ENCODE measurements at places on chromosomes 5 and 9.

GRCh38 chr9:18393340-18394130 lies 80.4 kb upstream of the ADAMTSL1 start:
- no peak for DNase-seq

DNA sequence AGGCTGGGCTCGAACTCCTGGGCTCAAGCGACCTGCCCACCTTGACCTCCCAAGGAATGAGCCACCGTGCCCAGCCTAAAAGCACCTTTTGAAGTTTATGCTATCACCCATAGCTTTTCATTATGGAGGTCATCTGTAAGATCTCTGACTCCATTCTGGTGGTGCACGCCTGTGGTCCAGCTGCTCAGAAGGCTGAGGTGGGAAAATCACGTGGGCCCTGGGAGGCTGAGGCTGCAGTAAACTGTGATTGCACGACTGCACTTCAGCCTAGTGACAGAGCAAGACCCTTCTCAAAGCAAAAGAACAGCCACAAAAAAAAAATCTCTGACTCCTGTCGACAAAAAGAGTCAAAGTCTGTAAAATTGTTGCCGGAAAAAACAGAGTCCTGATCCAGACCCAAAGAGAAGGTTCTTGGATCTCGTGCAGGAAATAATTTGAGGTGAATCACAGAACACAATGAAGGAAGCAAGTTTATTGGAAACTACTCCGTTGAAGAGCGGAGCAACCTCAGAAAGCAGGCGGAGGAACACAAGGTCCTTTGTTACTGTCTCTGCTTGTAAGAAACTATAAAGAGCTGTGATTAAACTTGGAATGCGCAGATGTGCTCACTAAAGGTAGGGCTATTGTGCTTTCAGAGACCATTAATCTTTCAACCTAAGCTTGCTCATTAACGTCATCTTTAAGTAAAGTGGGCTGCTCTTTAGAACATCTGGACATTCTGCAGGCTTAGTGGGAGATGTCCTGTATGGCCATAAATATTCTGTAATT lies 2.0 kb upstream of the HAUS6 start:
- no peak for DNase-seq

DNA sequence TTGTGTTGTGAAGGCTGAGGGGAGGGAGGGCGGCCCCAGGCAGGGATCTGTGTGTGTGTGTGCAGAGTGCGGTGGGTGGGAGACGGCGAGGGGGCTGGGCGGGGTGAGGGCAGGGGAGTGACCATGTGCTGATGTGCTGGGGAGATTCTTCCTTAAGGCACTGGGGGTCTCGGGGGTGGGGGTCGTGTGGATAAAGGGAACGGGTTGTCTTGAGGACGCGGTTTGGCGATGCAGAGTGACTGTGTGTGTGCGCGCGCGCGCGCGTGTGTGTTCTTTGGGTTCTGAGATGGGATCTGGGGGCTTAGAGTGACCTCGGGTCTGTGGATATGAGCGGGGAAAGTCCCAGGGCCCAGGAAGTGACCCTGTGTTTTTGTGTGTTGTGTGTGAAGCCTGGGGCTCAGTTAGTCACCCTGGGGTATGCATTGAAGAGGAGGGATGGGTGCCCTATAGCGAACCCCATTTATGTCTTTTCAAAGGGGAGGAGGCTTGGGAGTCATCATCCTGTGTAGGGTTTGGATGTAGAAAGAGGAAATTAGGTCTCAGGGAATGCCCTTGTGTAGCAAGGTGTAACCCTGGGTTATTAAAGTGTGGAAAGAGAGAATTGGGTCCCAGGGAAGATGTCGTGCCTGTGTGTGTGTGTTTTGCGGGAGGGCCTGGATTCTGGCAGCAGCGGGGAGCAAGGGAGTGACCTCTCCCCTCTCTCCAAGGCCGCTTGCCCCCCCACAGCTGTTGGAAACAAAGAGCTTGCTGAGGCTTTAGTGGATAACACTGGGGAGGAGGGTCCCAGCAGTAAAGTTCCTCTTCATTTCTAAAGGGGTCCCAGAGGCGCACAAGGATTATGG lies 1.4 kb downstream of the TMEFF1 start:
- no peak for DNase-seq

DNA sequence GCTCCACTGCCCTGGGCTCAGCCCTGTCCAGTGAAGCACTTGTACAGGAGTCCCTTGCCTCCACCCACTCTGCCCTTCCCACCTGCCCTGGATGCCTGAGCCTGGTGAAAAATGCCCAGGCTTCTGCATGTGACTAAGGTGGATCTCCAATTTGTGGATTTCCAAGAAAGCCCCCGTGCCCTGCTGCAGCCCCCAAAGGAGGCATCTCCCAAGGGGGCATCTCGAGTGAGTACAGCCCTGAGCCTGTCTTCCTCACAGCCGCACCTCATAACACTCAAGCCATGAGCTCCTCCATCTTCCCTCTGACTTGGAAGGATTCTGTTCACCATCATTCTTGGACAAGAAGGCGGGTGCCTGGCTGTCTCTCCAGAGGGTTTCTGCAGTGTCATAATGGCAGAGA lies 158.0 kb upstream of the PPP1R26 start:
- no peak for DNase-seq

- no peak for DNase-seq
Observed at GRCh38 chr5:72070529-72070928, 36.7 kb upstream of the MAP1B start.

GRCh38 chr5:124337996-124338395 lies 408.4 kb downstream of the ZNF608 start:
- no peak for DNase-seq

DNA sequence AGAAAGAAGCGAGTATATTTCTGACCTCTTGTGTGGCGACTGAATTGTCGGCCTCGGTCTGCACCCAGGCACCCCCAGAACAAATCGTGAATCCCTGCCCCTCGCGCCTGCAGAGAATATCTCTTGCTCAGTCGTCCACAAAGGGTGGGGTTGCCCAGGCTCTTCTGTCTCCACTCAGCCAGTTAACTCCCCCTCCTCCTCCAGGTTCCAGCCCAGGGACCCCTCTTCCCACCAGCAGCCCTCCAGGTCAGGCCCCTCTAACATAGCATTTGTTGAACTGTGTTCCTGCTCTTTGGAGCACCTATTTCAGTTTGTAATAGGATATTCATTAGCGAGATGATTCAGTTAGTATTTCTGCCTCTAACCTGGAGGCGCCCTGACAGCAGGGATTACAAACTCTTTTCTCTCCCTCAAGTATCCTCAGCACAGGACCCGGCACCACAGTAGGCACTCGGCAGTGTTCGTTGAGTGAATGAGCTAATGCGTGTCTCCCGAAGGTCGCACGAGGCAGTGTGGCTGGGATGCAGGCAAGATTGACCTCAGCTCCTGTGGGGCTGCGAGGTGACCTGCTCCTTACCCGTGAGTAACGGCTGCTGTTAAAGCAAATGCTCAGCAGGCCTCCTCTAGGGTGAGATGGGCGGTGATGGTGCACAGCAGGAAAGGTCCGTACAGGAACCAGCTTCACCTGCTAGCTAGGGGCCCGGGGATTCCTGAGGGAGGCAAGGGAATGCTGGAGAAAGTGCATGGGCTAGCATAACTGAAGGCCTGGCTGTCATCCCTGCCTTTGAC lies 25.8 kb downstream of the ZBTB34 start:
- DNase-seq = no peak

- no peak for DNase-seq
Observed at GRCh38 chr5:140780512-140780911, 5.4 kb upstream of the PCDHA1 start.

- no peak for DNase-seq
Observed at GRCh38 chr5:74206579-74207550, 433.7 kb downstream of the ENC1 start.

- no peak for DNase-seq
Observed at GRCh38 chr9:76618762-76619161, 145.5 kb upstream of the PCA3 start.

- no peak for DNase-seq
Observed at GRCh38 chr5:100827481-100827889, 75.6 kb downstream of the ST8SIA4 start.

DNA sequence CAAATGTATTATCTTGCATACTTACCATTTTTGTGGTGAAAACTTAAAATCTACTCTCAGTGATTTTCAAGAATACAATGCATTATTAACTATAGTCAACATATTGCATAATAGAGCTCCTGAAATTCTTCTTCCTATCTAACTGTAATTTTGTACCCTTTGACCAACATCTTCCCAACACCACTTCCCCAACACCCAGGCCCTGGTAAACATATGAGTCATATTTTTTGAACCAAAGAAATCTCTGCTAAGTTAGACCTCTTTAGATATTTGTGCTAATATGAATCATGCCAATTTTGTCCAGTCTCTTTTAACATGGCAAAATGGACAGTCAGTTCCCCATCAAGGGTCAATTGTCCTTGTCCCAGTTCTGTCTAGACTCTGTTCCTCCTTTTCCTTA lies 18.5 kb upstream of the RGS7BP start:
- no peak for DNase-seq

GRCh38 chr5:84253946-84254345 lies 130.7 kb downstream of the EDIL3 start:
- DNase-seq = no peak

- DNase-seq = no peak
Observed at GRCh38 chr5:11619339-11620024, 284.8 kb downstream of the CTNND2 start.

DNA sequence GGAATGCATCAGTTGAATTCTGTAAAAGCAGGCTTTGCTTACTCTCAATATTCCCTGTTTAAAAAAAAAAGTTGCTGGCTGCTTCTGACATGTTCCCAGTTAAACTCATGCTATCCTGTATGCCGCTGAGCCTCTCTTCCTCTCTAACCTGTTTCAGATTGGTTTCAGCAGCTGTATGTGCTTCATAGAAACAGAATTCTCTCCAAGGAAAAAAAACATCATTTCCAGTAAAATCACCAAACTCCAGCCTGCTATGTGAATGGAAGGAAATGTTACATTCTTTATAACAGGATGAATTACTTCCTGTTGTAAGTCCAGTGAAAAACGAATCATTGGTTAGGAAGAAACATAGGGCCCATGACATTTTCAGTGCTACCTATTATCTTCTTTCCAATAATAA lies 25.7 kb upstream of the KCNV2 start:
- no peak for DNase-seq

DNA sequence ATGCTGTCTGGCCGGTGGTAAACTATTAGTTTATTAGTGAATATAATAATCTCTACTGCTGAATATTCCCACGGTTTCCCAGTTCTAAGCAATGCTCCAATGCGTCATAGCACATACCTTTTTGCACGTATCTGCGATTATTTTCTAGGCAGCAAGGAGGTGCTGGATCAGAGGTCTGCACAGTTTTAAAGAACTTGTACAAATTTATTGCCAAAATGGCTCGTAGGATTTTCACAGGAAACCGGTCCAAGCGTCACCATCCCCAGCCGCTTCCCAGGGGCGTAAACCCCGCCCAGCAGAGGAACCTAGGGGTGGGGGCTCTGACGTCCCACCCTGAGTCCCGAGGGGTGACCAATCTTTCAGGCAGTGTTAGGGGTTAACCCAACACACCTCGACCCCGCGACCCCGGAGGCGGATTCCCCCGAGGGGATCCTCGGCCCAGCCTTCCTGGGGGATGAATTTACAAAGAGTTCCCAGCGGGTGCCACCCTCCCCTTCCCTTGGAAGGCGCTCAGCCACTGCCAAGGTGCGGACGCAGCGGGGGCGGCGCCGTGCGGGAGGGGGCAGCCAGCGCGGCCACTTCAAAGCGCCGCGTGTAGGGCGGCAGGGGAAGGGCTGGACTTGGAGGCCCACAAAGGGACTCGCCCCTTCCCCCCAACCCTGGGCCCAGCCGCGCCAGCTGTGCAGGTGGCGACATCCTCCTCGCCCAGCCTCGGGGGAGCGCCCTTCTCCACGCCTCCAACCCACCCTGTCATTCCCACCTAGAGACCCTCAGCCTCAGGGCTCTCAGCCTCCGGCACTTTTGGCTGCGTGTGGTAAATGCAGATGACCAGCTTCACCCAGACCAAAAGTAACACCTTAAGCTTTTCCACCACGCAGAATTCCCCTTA lies 43.5 kb upstream of the TCF7 start:
- DNase-seq = peak; percentile 43

DNA sequence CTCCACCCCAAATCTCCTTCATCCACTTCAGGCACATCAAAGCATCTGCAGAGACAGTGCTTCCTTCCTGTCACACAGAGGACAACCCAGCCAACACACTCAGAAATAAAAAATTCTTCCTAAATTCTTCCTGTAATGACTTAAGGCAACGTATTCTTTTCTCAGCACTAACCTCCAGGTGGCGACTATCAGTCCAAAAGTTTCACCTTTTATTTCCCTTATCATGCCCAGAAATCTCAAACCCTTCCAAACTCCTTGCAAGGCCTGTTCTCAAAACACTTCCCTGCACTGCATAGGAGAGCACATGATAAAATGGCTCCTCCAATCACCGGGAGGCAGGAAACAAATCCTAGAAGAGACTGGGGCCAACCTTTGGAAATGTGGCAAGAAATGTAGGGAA lies 35.1 kb downstream of the SLIT3 start:
- no peak for DNase-seq

DNA sequence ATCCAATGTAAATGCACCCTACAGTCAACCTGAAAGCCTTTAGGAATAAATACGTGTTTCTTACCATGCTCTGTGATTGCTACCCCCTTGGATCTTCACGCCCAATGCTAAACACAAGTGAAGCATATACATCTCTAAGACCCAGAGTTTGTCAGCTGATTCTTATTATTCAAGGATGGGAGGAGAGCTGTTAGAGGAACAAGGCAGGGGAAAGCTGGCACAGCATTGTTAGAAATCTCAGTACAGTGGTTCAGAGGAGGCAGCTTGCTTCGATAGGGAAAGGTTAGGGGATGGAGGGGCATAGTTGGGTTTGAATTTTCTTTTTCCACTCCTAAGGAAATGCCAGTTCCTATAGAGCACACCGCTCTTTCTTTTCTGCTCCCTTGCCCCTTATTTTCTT lies 16.7 kb upstream of the TAF11L2 start:
- no peak for DNase-seq

DNA sequence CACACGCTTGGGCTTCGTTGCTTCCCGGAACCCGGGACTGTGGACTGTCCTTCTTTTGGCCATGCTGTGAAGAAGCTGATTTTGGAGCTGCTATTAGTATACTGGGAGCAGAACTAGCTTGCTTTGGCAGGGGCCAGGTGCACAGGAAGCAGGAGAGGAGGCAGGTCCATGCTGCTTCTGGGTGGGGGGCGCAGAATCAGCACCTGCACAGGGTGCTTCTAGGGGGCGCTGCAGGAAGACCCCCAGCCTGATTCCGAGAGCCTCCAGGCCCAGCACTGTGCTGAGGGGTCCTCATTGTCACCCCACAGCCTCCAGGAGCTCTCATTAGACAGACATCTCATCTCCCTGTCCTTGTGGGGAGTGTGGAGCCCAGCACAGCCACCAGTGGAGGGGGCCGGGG lies 252.6 kb upstream of the IRX4 start:
- no peak for DNase-seq

GRCh38 chr5:151012862-151013261 lies 7.5 kb upstream of the GPX3 start:
- DNase-seq = no peak

DNA sequence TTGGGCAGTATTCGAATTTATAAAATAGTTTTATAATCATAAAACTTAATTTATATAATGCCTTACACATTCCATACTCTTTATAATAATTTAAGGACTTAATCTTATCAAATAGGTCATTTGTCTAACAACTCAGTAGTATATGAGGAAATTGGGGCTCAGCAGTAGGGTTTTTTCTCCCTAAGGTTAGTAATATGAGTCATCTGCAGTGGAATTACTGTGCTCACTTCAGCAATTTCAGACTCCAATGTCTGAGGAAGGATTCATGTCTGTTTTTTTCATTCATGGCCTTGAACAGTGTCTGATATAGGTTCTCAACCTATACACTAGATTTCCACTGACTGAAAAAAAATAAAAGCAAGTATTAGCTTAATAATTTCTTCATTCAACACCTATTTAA lies 7.4 kb downstream of the DMRTA1 start:
- DNase-seq = no peak
